NCI-H2081 treated with DMSO at 0.1 percent for 48 hours (cell line): ENCODE measurements at places on chromosomes 6 and 20.

DNA sequence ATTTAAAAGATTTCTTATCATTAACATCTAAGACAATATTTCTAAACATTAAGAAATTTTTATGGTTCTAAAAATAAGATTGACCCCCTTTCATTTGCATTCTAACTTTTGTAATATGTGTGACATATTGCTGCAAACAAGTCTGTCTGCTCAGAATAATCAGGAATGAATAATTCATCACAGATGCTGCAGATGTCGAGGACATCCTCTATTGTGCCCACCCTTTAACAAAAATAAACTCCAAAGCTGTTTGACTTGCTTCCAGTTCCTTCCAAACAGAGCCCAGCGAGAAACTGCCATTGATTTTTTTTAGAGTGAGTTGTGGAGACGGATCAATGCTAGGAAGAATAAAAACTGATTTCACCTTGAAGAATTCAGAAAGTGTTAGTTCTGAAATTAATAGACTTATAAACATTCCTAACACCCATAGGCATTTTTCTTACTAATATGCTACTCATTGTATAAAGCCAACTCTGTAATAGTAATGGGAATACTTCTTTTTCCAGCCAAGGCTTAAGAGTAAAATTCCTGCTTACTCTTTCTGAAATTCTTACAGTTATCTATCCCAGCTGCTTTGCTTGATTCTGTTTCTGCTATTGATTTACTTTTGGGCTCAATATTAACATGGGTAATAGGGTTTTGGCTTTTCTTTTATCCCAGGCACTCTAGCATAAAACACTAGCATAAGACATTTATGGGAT lies 244.8 kb upstream of the FAM83B start:
- no peak for DNase-seq

- no peak for DNase-seq
Measured at GRCh38 chr6:155147958-155148663, 115.7 kb upstream of the CLDN20 start.

DNA sequence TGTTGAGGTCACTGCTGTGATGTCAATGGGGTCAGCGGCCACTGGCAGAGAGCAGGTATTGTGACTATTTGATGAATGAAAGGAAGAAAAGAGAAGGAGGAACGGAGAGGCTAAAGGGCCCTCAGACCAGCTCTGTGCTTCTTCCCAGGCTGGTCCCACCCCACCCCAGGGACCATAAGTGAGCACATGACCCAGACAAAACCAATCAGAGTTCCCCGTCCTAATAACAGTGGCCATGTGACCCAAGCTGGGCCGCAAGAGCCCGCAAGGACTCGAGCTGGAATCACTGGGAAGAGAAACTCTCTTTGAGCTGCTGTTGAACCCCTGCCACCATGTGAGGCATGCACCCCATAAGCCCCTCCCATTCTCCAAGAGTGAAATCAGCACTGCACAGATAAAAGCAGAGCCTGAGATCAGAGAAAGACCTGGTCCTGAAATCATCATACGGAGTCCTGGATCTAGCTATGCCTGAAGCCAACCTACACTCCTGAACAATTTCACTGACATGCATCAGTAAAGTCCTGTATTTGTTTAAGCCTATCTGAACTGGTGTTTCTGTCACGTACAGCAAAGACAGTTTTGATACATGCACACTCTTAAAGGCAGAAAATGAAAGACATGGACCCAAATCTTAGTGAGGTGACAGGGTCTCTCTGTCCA lies 90.2 kb downstream of the PREX1 start:
- DNase-seq = no peak

- DNase-seq = no peak
Measured at GRCh38 chr6:111258615-111259088, 171.3 kb downstream of the SLC16A10 start.

DNA sequence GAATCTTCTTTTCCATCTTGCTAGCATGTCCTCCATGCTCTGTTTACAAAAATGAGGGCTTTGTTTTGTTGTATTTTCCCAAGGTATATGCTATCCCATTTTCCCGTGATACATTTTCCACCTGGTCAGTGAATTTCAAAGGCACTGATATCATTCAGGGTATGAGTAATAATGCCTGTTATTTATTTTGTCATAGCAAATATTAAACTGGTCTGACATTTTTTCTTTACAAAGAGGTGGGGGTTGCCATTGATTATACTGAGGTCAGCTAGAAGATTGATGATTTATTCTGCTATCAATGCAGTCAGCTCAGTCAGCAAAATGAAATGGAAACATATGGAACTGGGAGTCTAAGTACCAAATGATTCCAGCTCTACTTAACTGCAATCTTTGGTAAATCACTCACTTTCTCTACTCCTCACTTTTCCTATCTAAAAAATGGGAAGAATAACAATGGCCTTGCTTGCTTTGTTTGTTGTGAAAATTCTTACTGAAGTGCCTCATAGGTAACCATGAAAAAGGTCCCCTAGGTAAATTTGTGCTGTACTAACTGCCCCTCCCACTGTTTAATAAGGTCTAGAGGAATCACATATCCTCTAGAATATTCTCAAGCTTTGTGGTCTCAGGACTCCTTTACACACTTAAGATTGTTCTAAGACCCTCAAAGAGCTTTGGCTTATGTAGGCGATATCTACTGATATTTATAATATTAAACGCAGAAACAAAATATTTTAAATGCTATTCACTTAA lies 64.0 kb downstream of the ARHGAP18 start:
- DNase-seq = no peak
